ENCODE measurements at places on chromosomes 7 and 10.

- no peak for DNase-seq
These were observed 98.4 kb downstream of the UBE2H start for GRCh38 chr7:129854401-129854800.

GRCh38 chr7:133011746-133012145 lies 70.1 kb downstream of the CHCHD3 start:
- DNase-seq: no peak

- DNase-seq: no peak
These were observed 78.9 kb downstream of the CUX1 start for GRCh38 chr7:101896316-101896715.

DNA sequence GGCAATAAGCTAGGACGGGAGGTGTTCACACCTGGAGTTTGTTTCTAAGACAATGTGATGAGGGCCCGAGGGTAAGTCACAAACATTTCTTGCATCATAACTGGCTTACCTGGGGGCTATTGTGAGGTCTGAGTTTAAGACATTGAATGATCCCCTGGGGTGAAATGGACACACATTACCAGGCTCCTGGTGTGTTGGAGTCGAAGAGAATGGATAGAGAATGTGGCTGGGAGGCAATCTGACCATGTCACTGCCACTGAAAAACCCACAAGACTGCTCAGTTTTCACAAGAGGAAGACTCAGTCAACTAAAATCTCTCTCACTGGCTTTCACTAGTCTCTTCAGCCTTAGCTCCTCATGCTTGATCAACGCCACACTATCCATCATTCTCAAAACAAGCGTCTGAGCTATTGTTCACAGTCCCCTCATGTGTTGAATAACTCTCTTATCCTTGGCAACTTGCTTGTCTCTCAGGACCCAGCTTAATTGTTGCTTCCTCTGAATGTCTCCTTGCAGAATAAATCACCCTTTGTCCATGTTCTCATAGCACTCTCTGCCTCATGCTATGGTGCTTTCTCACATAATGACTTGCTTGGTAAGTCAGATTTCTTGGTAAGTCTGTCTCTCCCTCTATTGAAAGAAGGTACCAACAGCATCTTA lies at the start of gene C10orf120:
C10orf120 (minus strand) TSS at position 51 of the 660 bp plus-strand sequence. CDS start 56 bp downstream, outside the sequence.
- DNase-seq: no peak

DNA sequence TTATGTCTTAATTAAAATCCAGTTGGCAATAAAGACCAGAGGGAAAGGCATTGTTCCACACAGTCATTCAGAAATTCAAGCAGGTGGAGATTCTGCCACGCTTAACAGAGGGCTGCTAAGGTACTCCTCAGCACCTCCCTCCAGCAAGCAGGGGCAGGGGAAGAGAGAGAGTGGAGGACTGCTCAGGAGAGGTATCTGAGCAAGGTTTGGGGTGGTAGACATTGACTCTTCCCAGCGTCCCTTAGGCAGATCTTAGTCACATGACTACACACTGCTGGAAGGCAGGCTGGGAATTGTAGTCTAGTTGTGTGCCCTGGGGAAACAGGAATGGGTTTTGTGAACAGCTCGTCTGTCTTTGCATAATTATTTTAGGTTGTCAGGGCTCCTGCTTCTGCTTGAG lies 181.6 kb downstream of the NPSR1 start:
- no peak for DNase-seq

All from dorsolateral prefrontal cortex (tissue), 122 donors.